ENCODE measurements at places on chromosomes 6 and 20. TPM values are rescaled to one million over a fixed set of nuclear protein-coding genes. Genes with fewer than 3 reads are reported as not detected.

The HMGCLL1 gene
- total RNA-seq = not detected

The BPIFB1 gene
- not detected for total RNA-seq

The PDE10A gene
- total RNA-seq = 3.4 TPM

The TGM3 gene
- not detected for total RNA-seq

The TRIM40 gene
- total RNA-seq = not detected

The MEP1A gene
- total RNA-seq = 8.1 TPM

The HUS1B gene
- 0.79 TPM for total RNA-seq

The SNPH gene
- total RNA-seq = 0.28 TPM

The PBOV1 gene
- total RNA-seq = not detected

The STX11 gene
- total RNA-seq = 1.3 TPM

The BACH2 gene
- 0.32 TPM for total RNA-seq

The AGPAT4 gene
- total RNA-seq = 9.2 TPM

The CD93 gene
- total RNA-seq = not detected

The SRMS gene
- not detected for total RNA-seq

The SHLD1 gene
- total RNA-seq = 5.4 TPM

The EGFL8 gene
- 45.0 TPM for total RNA-seq

The ZNF831 gene
- total RNA-seq = not detected

The LY6G6F gene
- total RNA-seq = not detected

The BMP6 gene
- 0.61 TPM for total RNA-seq

The LY86 gene
- not detected for total RNA-seq

The VGLL2 gene
- not detected for total RNA-seq

The ASIP gene
- total RNA-seq = not detected

The INSM1 gene
- not detected for total RNA-seq

The RNF182 gene
- 0.39 TPM for total RNA-seq

The EYA4 gene
- not detected for total RNA-seq

The LGSN gene
- total RNA-seq = 10.8 TPM

The ILRUN gene
- 92.1 TPM for total RNA-seq

The HLA-DQA1 gene
- total RNA-seq = not detected

The NUP43 gene
- total RNA-seq = 65.2 TPM

The XKR7 gene
- total RNA-seq = not detected

The SYCP2 gene
- 68.7 TPM for total RNA-seq

The MAS1 gene
- not detected for total RNA-seq

Measured in Caco-2 (cell line).